ENCODE measurements at places on chromosomes 4 and X. TPM values are rescaled to one million over a fixed set of nuclear protein-coding genes. Genes with fewer than 3 reads are reported as not detected.
A peak's percentile ranks its signal among the peaks of the same experiment; 100 is the strongest.

GRCh38 chr4:87851332-87851731 is 18.6 kb downstream of the MEPE start:
- no peak overlapping the region for H3K27ac ChIP-seq
- H3K4me3 ChIP-seq: no peak overlapping the region
- DNase-seq: no peak

DNA sequence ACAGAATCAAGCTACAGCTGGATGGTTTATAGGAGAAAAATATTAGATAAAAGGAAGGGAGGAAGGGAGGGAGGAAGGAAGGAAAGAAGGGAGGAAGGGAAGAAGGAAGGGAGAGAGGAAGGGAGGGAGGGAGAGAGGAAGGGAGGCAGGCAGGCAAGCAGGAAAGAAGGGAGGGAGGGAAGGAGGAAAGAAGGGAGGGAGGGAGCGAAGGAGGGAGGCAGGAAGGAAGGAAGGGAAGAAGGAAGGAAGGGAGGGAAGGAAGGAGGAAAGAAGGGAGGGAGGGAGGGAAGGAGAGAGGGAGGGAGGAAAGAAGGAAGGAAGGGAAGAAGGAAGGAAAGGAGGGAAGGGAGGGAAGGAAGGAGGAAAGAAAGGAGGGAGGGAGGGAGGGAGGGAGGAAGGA is 77.9 kb upstream of the C1QTNF7 start:
- no peak overlapping the region for H3K27ac ChIP-seq
- H3K4me1 ChIP-seq: peaks cover 24% of the 10 kb centered on the region
- H3K4me3 ChIP-seq: no peak overlapping the region
- H3K36me3 ChIP-seq: no peaks in the 10 kb centered on the region
- DNase-seq: no peak

GRCh38 chr4:173128199-173128890 is 40.3 kb upstream of the GALNT7 start:
- no peaks in the 10 kb centered on the region for H3K27me3 ChIP-seq
- no peaks in the 10 kb centered on the region for H3K4me1 ChIP-seq
- no peak for DNase-seq
- no peak overlapping the region for H3K4me3 ChIP-seq

Gene FAAH2
- 3.1 TPM for total RNA-seq

DNA sequence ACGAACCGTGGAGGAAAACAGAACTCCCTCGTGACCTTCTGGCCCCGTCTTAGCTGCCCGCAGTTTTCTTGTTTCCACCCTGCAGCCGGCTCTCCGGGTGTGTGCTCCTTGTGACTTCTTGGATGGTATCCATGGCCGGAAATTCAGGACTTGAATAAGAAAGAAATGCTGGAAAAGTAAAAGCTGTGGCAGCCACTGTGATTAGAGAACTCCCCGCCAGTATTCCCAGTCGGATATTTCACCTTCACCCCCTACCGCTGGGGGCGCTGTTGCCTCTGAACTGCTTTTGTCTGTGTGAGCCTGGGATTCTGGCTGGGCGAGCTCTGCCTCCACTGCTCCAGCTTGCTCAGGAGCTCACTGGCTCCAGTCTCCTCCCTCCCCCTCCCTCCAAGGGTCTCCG is 41.5 kb upstream of the CYP4V2 start:
- peaks cover 6% of the 10 kb centered on the region for H3K4me1 ChIP-seq
- no peak overlapping the region for H3K27ac ChIP-seq
- no peak for DNase-seq
- H3K27me3 ChIP-seq: peaks cover 39% of the 10 kb centered on the region
- H3K4me3 ChIP-seq: no peak overlapping the region

Gene CHRDL1
- total RNA-seq: not detected

Gene DMD
- 18.5 TPM for total RNA-seq

Gene HDX
- total RNA-seq: 2.9 TPM

DNA sequence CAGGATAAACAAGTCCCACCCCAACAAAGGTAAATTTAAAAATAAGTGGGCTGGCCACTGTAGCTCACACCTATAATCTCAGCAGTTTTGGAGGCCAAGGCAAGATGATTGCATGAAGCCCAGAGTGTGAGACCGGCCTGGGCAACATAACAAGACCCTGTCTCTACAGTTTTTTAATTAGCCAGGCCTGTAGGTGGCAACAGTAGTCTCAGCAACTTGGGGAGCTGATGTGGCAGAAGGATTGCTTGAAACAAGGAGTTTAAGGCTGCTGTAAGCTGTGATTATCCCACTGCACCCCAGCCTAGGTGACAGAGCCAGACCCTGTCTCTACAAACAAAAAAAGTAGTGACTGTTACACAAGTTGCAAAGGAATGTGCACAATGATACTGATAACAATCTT is 74.6 kb upstream of the FAAH2 start:
- H3K4me1 ChIP-seq: no peaks in the 10 kb centered on the region
- H3K36me3 ChIP-seq: peaks cover 19% of the 10 kb centered on the region

Gene ZNF732
- total RNA-seq: not detected

- no peak overlapping the region for H3K27ac ChIP-seq
- H3K36me3 ChIP-seq: no peaks in the 10 kb centered on the region
- DNase-seq: no peak
- H3K27me3 ChIP-seq: peaks cover 8% of the 10 kb centered on the region
- H3K4me1 ChIP-seq: no peaks in the 10 kb centered on the region
- H3K4me3 ChIP-seq: no peak overlapping the region
Measured at GRCh38 chrX:150905293-150905692, 6.8 kb upstream of the CD99L2 start.

DNA sequence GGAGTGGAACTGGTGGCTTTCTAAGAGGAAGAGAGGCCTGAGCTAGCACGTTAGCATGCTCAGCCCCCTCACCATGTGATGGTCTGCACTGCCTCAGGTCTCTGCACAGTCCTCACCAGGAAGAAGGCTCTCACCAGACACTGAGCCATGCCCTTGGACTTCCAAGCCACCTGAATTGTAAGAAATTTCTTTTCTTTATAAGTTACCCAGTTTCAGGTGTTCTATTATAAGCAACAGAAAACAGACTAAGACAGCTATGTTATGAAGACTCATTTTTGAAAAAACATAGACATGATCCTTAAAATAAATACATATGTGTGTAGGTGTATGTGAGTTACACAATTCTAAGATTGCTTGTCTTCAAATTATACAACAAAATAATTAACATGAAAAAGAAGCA is 74.7 kb downstream of the CEP44 start:
- H3K4me1 ChIP-seq: no peaks in the 10 kb centered on the region
- no peak overlapping the region for H3K4me3 ChIP-seq
- no peaks in the 10 kb centered on the region for H3K36me3 ChIP-seq

Gene TMEM187
- 2.9 TPM for total RNA-seq

Gene RAI2
- not detected for total RNA-seq

DNA sequence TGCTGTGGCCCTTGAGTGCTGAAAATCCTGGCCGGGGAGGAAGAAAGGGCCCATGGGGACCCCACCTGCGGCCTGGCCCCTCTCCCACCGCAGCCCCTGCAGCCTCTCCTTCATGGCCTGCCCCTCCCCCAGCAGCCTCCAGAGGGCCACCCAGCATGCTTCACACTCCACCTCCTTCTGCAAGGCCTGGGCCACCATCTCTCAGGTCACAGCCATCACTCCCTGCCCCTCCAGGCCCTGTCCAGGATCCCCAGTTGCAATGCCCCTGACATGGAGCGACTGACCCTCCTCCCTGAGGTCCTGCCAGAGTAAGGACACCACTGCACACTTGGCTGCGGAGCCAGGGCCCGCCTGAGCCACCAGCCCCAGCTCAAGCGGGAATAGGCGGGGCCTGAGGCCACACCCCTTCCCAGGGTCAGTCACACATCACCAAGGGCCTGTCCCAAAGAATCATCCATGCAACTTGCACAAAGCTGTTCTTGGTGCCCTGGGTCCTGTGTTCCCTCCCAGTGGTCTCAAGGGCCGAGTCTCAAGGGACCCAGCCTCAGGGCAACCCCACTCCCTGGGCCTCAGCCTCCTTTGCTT is 32.9 kb downstream of the CCNQ start:
- H3K27ac ChIP-seq: no peak overlapping the region
- no peak for DNase-seq
- H3K36me3 ChIP-seq: no peaks in the 10 kb centered on the region
- H3K4me1 ChIP-seq: peaks cover 2% of the 10 kb centered on the region

DNA sequence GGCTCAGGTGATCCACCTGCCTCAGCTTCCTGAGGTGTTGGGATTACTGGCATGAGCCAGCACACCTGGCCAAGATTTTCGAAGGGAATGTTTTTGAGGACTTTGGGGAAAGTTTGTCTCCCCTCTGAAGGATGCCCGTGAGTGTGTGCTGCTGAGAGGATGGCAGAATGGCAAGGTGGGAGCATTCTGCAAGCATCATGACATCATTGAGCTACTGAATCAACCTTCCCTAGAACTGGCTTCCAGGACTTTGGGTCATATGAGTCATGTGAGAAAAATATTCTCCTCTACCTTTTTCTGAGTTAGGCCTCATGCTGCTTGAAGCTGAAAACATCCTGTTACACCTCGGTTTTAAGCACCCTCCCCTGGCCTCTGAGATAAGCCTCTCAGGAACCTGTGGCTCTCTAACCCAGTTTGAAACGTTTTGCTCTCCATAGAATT is 31.0 kb downstream of the TMEM131L start:
- H3K36me3 ChIP-seq: peaks cover 64% of the 10 kb centered on the region
- DNase-seq: no peak
- H3K27me3 ChIP-seq: no peaks in the 10 kb centered on the region
- H3K4me1 ChIP-seq: peaks cover 93% of the 10 kb centered on the region
- H3K4me3 ChIP-seq: peak overlapping the region; percentile 52

DNA sequence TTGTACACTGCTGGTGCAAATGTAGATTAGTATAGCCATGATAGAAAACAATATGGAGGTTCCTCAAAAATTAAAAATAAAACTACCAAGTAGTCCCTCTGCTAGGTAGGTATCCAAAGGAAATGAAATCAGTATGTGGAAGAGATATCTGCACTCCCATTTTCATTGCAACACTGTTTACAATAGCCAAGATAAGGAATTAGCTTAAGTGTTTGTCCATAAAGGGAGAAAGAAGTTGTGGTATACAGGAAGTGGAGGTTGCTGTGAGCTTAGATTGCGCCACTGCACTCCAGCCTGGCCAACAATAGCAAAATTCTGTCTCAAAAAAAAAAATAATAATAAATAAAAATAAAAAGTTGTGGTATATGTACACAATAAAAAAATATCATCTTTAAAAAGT is 325.0 kb upstream of the EMCN start:
- no peak overlapping the region for H3K4me3 ChIP-seq
- H3K27me3 ChIP-seq: peaks cover 4% of the 10 kb centered on the region
- no peak for DNase-seq
- H3K4me1 ChIP-seq: no peaks in the 10 kb centered on the region
- no peak overlapping the region for H3K27ac ChIP-seq

GRCh38 chr4:160563552-160564282 is 1460.8 kb downstream of the RAPGEF2 start:
- no peak overlapping the region for H3K4me3 ChIP-seq
- no peak for DNase-seq
- no peaks in the 10 kb centered on the region for H3K27me3 ChIP-seq

- H3K36me3 ChIP-seq: no peaks in the 10 kb centered on the region
- H3K27ac ChIP-seq: no peak overlapping the region
- no peaks in the 10 kb centered on the region for H3K27me3 ChIP-seq
- H3K4me1 ChIP-seq: no peaks in the 10 kb centered on the region
- H3K4me3 ChIP-seq: no peak overlapping the region
- DNase-seq: no peak
Measured at GRCh38 chr4:125781651-125782050, 466.9 kb downstream of the FAT4 start.

DNA sequence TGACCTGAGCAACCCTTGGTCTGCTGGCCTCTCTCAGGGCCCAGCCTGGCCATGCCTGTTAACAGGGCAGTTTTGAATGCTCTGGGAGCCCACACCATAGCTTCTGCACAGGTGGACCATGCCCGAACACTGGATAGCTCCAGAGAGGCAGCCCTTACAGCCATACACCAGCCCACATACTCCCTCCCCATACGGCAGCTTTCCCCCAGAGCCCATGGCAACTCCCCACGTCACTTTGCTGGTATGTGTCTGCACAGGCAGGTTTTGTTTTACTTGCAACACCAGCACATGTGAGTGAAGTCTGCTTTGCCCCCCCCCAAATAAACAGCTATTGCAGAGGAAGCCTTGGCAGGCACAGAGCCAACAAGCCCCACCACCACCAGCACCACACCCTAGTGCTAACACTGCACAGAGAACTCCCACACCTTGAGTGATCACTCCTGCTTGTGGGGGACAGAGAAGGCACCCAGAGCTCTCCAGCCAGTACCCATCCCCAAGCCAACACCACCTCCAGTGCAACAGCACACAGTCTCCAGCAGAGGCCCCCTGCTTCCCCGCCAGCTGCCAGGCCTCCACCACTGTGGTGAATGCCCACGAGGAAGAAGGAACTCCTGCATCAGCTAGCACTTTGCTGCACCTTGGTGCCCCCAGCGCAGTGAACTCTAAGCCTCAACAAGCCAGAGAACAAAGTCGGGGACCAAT is 87.3 kb downstream of the STPG2 start:
- peaks cover 5% of the 10 kb centered on the region for H3K36me3 ChIP-seq
- no peaks in the 10 kb centered on the region for H3K27me3 ChIP-seq
- DNase-seq: no peak
- H3K4me1 ChIP-seq: no peaks in the 10 kb centered on the region
- no peak overlapping the region for H3K4me3 ChIP-seq

Gene ARR3
- total RNA-seq: not detected

DNA sequence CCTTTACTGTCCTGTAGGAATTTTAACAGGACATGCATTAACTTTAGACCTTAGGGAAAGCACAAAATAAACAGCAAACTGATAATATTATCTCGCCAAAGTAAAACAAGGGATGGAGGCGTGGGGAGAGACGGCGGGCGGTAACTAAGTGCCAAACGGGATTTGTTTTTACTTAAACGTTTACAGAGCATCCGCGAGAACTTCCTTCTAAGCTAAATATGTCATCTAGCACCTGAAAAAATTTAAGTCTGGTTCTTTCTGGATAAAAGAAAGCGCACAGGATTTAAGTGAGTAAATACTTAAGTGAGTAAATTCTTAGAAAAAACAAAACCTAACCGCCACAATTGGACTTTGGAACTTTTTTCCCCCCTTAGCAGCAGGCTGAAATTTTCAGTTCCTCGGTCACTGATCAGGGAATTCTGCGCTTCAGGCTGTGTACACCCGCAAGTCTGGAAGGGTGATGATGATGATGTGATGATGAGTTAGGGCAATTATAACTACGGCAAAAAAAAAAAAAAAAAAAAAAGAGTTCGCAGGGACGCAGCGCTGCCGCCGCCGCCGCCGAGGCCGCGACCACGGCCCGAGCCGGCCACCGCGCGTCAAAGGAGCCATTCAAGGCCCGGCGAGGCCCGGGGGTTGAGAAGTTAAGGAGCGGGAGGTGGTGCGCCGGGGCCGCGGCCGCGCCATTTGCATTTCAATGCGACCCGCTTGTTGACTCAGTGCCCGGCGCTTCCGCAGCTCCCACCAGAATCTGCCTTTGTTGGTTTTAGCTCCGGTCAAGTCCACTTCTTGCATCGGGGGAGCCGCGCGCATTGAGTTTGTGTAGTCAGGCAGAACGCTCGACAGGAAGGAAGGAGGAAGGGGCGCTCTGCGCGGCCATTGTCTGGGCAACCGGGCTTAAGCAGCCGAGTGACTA is 108.8 kb downstream of the SPRY1 start:
- peak overlapping the region; percentile 68 for H3K27ac ChIP-seq
- H3K36me3 ChIP-seq: no peaks in the 10 kb centered on the region
- H3K27me3 ChIP-seq: peaks cover 13% of the 10 kb centered on the region
- DNase-seq: peak; percentile 22

Gene GABRE
- not detected for total RNA-seq

GRCh38 chr4:119580293-119580692 is 48.3 kb downstream of the PDE5A start:
- no peak overlapping the region for H3K4me3 ChIP-seq
- no peak overlapping the region for H3K27ac ChIP-seq
- no peaks in the 10 kb centered on the region for H3K4me1 ChIP-seq
- H3K27me3 ChIP-seq: peaks cover 3% of the 10 kb centered on the region
- no peaks in the 10 kb centered on the region for H3K36me3 ChIP-seq

Measured in activated B cell treated with CpG ODN at 0.5 μM for 24 hours (primary cell).